CD4-positive, alpha-beta T cell treated with Interleukin-21 for 1 hour (primary cell): ENCODE measurements at places on chromosomes 2 and 18.

- DNase-seq: no peak
Measured at GRCh38 chr18:27235218-27235870, 50.2 kb upstream of the CHST9 start.

GRCh38 chr18:74457725-74458421, 765 bp upstream of the DIPK1C start:
- DNase-seq: no peak

DNA sequence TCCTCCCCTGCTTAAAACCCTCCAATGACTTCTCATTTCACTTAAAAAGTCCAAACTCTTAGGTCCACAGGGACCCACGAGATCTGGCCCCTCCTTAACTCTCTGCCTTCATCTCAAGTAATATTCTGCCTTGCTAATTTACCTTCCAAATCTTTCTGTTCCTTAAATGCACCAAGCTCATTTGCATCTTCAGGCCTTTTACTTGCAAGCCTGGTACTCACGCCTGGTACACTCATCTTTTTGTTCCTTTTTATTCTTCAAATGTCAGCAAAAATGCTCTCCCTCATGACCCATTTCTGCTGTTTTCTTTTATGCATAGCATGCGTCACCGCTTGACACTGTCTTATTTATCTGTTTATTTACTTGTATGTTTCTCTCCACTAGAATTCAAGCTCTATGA, 2.7 kb upstream of the WIPF1 start:
- peak; percentile 48 for DNase-seq

GRCh38 chr2:179263446-179264367, 925 bp downstream of the SESTD1 start:
- DNase-seq: peak; percentile 19

DNA sequence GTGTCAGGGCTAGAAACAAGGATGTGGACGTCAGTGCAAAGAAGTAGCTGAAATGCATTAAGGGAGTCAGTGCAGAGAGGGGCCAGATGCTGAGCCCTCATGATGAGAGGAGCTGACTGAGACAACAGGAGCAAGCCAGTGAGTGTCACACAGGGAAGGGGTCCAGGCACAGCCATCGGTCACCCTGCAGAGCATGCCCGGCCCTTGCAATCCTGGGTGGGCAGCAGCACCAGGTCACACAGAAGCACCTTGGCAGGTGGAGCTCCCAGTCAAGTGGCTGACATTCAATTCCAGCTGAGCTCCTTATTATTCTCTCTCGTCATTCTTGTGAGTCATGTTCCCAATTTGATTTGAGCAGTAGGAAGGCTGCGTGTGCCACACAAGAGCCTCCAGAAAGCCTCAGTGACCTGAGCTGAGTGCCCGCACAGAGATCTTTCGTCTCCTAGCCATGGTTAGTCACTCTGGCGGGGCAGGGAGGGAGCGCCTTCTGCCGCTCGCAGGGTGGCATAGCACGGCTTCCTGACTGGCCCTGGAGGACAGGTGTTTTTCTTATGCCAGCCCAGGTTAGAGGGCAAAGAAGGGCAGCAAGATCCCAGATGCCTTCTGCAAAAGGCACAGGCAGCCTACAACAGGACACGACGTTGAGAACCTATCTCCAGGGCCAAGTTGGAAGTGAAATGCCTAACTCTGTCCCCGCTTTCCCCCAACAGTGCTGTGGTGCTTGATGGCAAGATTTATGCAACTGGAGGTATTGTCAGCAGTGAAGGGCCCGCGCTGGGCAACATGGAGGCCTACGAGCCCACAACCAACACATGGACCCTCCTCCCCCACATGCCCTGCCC, 220.9 kb downstream of the ATAD2B start:
- DNase-seq: no peak

- DNase-seq: no peak
Measured at GRCh38 chr18:36947820-36948348, 119.0 kb downstream of the KIAA1328 start.

DNA sequence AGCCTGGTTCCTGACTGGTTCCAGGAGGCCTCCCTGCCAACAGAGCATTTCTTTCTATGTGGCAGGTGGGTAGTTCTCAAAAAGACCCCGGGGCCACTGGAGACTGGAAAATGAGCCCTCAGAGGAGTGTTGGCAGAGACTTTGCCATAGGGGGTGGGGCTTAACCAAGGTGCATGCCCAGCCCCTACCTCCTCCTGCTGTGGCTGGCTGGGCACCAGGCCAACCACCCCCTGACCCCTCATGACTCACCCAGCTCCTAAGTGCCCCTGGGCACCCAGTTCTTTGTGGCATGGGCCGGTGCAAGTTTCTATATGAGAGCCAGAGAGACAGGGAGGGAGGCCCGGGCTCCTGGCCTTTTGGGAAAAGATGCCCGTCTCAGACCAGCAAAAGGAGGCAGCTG, 98.2 kb upstream of the SMAD2 start:
- no peak for DNase-seq
